ENCODE measurements at places on chromosomes 6 and 20. TPM values are rescaled to one million over a fixed set of nuclear protein-coding genes. Genes with fewer than 3 reads are reported as not detected.

PM20D2 gene
- 9.0 TPM for total RNA-seq

TAPBP gene
- 38.8 TPM for total RNA-seq

UBE3D gene
- total RNA-seq, result 6.7 TPM

LY6G6F gene
- not detected for total RNA-seq

MYLK4 gene
- total RNA-seq, result 0.26 TPM

TRIM15 gene
- not detected for total RNA-seq

PPIL6 gene
- total RNA-seq, result 8.5 TPM

DNA sequence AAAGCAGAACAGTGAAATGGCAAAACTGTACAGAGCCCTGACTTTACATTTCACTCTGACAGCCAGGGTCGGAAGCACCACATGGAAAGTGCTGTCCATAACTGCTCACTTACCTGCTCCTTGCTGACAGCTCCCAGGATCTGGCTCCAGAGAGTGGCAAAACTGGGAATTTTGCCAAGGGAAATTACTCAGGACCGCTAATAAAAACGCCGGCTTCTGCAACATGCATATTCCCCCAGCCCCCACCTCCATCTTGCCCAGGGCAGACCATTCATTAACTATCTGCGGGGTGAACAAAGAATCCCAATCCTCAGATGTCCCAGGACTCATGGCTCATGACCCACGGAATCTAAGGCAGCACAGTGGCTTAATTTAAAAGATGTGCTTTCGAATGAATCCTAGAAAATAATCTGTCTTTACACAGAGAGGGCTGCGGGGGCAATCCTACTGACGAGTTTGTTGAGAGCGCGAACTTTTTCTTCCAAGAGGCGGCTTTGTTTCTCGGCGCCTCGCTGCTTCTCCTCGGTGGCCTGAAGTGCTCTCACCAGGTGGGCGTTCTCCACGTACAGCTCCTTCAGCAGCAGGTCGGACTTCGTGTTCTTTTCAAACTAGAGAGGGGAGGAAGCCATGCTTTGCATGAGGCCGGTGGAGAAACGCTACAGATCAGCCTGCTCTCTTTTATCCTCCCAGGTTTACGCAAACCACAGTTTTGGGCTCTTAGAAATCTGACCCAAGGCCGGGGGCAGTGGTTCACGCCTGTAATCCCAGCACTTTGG is 45.8 kb downstream of the GINS1 start:
- H3K4me1 ChIP-seq, result no peaks in the 10 kb centered on the region
- H3K27ac ChIP-seq, result no peak overlapping the region
- peak; percentile 27 for DNase-seq
- H3K36me3 ChIP-seq, result peaks cover 2% of the 10 kb centered on the region

DNA sequence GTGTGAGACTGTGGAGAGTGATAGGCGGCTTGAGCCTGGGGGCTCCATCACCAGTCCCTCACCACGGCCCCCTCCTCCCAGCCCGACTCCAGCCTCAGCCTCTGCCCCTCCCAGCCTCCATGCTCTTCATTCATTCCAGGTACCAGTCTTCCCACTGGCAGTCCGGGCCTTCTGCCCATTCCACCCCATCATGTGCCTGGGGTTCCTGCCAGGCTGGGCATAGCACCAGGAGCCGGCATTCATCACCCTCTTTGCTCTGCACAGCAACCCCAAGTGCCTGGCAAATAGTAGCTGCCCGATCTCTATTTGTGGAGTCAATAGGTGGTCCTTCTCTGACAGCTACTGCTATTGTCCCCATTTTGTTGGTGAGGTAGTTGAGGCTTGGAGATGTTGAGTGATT is 39.6 kb upstream of the GTSF1L start:
- H3K4me3 ChIP-seq, result no peak overlapping the region
- no peak for DNase-seq
- no peak overlapping the region for H3K27ac ChIP-seq
- H3K36me3 ChIP-seq, result no peaks in the 10 kb centered on the region

GRCh38 chr20:4855555-4855954 is 133.8 kb downstream of the PRND start:
- H3K27me3 ChIP-seq, result no peaks in the 10 kb centered on the region
- no peaks in the 10 kb centered on the region for H3K4me1 ChIP-seq
- no peak overlapping the region for H3K27ac ChIP-seq
- DNase-seq, result no peak
- peaks cover 3% of the 10 kb centered on the region for H3K36me3 ChIP-seq

GRCh38 chr6:39128832-39129231 is 13.8 kb upstream of the SAYSD1 start:
- no peaks in the 10 kb centered on the region for H3K4me1 ChIP-seq
- no peak for DNase-seq
- no peak overlapping the region for H3K4me3 ChIP-seq

GRCh38 chr6:38713812-38714211 is 1.3 kb upstream of the DNAH8 start:
- no peak overlapping the region for H3K4me3 ChIP-seq
- no peak overlapping the region for H3K27ac ChIP-seq
- peaks cover 17% of the 10 kb centered on the region for H3K27me3 ChIP-seq
- H3K36me3 ChIP-seq, result no peaks in the 10 kb centered on the region
- no peaks in the 10 kb centered on the region for H3K4me1 ChIP-seq
- DNase-seq, result no peak

GRCh38 chr20:52142757-52143156 is 48.8 kb downstream of the ZFP64 start:
- no peak overlapping the region for H3K4me3 ChIP-seq
- no peaks in the 10 kb centered on the region for H3K36me3 ChIP-seq
- H3K4me1 ChIP-seq, result no peaks in the 10 kb centered on the region
- no peak overlapping the region for H3K27ac ChIP-seq
- DNase-seq, result no peak

DNA sequence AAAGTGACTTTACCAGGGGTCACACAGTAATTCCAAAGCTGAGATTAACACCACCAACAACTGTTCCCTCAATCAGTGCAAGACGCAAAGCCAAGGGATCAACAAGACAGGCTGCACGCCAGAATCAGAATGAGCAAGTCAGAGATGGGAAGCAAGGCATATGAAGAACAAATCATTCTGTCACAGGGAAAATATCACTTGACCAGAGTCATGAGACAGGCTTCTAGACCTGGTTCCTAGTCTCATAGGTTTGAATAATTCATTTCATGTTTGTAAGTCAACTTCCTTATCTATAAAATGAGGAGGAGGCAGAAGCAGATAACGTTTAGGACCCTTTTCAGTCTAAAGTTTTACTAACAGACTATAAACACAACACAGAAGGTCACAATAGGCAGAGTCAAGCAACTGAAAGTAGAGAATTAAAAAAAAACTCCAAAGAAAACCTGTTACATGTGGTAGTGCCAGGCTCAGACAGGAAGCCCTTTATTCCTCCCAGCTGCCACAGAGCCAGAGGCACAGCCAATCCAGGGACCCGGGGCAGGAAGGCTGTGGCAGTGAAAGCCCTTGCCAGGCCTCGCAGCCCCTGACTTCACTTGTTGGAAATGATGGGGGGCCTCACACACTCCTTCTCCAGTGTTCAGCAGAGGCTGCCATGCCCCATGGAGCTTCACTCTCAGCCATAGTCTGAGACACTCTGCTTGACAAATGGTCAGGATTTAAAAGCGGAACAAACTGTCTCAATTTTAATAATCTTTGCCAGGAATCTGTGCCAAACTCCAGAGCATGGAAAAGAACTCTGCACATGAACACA is 29.2 kb upstream of the DST start:
- no peaks in the 10 kb centered on the region for H3K27me3 ChIP-seq
- H3K36me3 ChIP-seq, result no peaks in the 10 kb centered on the region
- H3K27ac ChIP-seq, result no peak overlapping the region

- H3K36me3 ChIP-seq, result no peaks in the 10 kb centered on the region
- H3K27ac ChIP-seq, result no peak overlapping the region
- no peak for DNase-seq
- H3K27me3 ChIP-seq, result no peaks in the 10 kb centered on the region
- no peaks in the 10 kb centered on the region for H3K4me1 ChIP-seq
Observed at GRCh38 chr6:153476243-153476642, 345.2 kb upstream of the RGS17 start.

DNA sequence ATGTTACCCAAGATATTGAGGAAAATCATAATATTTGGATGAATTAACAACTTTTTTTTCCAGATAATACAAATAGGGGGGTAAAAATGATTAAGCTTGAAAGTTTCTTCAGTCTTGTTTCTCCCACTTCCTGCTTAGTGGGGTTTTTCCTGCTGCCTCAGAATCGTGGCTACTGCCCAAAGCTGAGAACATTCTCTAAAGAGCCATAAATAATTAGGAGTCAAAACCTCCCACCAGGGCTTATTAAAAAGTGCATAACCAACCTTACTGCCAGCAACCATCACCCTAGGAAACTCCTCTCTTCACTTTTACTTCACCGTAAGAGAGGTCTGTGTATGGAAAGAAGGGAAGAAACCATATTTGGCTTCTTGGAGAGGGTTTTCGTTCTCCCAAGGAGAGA is 9.0 kb upstream of the LCA5 start:
- no peaks in the 10 kb centered on the region for H3K27me3 ChIP-seq
- H3K36me3 ChIP-seq, result no peaks in the 10 kb centered on the region
- H3K4me1 ChIP-seq, result peaks cover 9% of the 10 kb centered on the region
- no peak overlapping the region for H3K27ac ChIP-seq

DNA sequence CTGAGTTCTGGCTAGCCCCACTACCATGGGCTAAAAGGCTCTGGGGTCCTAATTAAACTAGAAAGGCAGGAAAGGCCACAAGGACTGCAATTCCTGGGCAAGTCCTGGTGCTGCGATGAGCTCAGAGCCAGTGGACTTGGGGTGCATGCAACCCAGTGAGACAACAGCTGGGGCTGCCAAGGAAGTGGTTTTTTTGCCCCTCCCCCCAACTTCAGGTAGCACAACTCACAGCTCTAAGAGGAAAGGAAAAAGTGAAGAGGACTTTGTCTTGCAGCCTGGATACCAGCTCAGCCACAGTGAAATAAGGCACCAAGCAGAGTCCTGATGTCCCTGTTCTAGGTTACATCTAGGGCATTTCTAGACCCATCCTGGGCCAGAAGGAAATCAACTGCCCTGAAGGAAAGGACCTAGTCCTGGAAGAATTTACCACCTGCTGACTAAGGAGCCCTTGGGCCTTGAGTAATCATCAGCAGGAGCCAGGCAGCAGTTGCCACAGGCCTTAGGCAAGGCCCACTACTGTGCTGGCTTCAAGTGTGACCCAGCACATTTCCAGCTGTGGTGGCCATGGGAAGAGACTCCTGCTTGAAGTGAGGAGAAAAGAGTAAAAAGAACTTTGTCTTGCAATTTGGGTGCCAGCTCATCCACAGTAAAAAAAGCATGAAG is 358.4 kb downstream of the BTBD3 start:
- no peaks in the 10 kb centered on the region for H3K27me3 ChIP-seq
- H3K27ac ChIP-seq, result no peak overlapping the region
- no peak overlapping the region for H3K4me3 ChIP-seq
- H3K36me3 ChIP-seq, result no peaks in the 10 kb centered on the region
- DNase-seq, result no peak

- H3K4me3 ChIP-seq, result peak overlapping the region; percentile 32
- H3K27ac ChIP-seq, result no peak overlapping the region
- peaks cover 10% of the 10 kb centered on the region for H3K4me1 ChIP-seq
Observed at GRCh38 chr6:125747589-125748405, 1.6 kb upstream of the HEY2 start.

- no peak overlapping the region for H3K4me3 ChIP-seq
- no peaks in the 10 kb centered on the region for H3K36me3 ChIP-seq
- peaks cover 11% of the 10 kb centered on the region for H3K27me3 ChIP-seq
- no peak overlapping the region for H3K27ac ChIP-seq
- DNase-seq, result no peak
- no peaks in the 10 kb centered on the region for H3K4me1 ChIP-seq
Observed at GRCh38 chr20:63455568-63455859, 16.9 kb downstream of the KCNQ2 start.

GRCh38 chr20:64053841-64054661 is 4.6 kb upstream of the SOX18 start:
- H3K36me3 ChIP-seq, result no peaks in the 10 kb centered on the region
- H3K4me3 ChIP-seq, result no peak overlapping the region
- no peak overlapping the region for H3K27ac ChIP-seq
- no peaks in the 10 kb centered on the region for H3K4me1 ChIP-seq
- peaks cover 6% of the 10 kb centered on the region for H3K27me3 ChIP-seq

- H3K36me3 ChIP-seq, result no peaks in the 10 kb centered on the region
- no peak overlapping the region for H3K27ac ChIP-seq
- peak; percentile 6 for DNase-seq
- no peaks in the 10 kb centered on the region for H3K4me1 ChIP-seq
Observed at GRCh38 chr6:69390125-69390524, 406.7 kb downstream of the LMBRD1 start.

GRCh38 chr6:106510090-106510970 is 119.0 kb downstream of the RTN4IP1 start:
- H3K4me1 ChIP-seq, result peaks cover 12% of the 10 kb centered on the region
- DNase-seq, result peak; percentile 59
- peaks cover 8% of the 10 kb centered on the region for H3K27me3 ChIP-seq

DNA sequence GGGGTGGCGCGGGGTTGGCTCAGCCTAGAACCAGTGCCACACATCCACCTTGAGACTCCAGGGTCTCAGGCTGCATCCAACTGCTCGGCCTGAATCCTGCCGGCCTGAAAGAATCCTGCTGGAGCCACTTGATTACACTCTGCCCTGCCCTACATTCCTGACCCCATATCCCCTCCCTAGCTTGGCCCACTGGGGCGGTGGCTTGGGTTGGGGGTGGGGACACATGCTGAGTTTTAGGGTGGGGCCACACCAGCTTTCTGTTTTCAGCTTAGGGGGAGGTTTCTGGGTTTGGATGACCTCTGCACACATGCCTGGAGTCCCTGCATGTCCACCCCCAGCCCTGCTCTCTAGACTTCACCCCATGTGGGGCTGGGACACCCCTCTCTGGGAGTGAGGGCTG is 6.8 kb downstream of the ITPR3 start:
- no peaks in the 10 kb centered on the region for H3K36me3 ChIP-seq
- H3K4me3 ChIP-seq, result no peak overlapping the region
- peaks cover 5% of the 10 kb centered on the region for H3K4me1 ChIP-seq
- no peak overlapping the region for H3K27ac ChIP-seq

DNA sequence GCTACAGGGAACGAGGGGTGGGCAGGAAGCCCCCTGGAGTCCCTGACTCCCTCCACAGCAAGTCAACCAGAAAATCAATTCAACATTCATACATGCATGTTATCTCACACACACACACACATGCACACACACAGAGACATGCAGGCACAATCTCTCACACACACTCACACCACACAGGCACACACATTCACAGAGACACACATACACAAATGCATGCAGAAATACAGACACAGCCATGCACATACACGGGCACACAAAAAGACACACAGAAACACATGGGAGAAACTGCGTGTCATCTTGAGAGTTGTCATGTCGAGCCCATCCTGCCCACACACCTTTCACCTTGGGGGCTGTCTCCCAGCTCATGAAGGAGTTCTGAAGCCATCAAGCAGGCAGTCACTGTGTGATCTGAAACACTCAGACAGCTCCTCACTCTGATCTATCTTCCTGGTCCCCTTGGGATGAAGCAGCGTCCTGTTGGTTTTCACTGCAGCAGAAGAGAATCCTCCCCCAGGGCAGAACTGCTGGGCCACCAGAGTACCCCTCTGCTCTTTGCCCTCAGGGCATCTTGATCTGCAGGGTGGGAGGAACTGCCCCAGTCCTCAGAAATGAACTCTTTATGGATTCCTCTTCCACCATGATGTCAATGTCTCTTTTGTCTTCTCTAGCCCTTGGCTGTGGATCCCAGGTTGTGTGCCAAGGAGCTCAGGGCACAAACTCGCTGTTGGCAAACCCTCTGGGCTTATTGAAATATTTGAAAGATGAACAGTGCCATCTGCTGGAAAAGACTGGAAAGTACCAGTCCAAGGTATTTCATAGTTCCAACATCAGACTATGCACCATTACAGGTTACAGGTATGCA is 8.8 kb downstream of the RAET1L start:
- no peak overlapping the region for H3K27ac ChIP-seq
- no peaks in the 10 kb centered on the region for H3K4me1 ChIP-seq
- no peaks in the 10 kb centered on the region for H3K36me3 ChIP-seq
- no peak overlapping the region for H3K4me3 ChIP-seq
- peaks cover 34% of the 10 kb centered on the region for H3K27me3 ChIP-seq
